Astrocyte of the spinal cord (primary cell): ENCODE measurements at places on chromosomes 3 and 15.
A peak's percentile ranks its signal among the peaks of the same experiment; 100 is the strongest.

GRCh38 chr3:3302964-3303363 lies 123.5 kb upstream of the CRBN start:
- no peak for DNase-seq

DNA sequence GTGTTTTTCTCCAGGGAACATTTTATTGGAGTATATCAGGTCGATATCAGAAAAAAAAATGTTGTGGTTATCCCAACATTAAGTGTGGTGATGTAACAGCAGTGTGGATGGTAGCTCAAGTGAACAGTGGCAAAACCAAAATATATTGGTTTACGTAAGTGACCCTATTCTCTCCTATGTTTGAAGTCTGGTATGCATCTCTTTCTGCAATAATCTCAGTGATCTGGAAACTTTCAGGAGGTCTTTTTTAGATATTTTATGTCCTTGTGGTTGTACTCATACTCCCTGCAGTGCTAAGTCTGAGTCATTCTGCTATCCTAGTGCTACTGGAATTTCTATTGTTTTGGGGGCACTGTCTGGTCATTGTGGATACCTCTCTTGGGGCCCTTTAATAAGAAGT lies 137.9 kb downstream of the SNRPN start:
- DNase-seq: peak; percentile 87

DNA sequence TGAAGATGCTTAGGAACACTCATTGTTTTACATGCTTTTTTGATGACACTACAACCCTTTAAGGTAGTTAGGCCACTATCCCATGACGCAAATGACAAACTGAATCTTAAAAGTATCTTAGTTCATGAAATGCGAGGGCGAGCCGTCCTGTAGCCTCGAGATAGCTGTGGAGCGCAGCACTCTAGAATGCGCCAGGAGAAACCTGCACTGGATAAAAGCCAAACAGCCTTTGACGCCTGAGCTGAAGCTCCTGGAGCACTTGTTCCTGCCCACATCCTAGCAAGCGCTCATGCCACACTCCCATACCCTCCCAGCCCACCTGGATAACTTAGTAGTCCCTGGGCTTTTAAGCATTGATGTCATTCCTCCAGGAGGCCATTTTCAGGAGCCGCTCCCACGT lies 516.9 kb downstream of the GABRG3 start:
- DNase-seq: no peak

DNA sequence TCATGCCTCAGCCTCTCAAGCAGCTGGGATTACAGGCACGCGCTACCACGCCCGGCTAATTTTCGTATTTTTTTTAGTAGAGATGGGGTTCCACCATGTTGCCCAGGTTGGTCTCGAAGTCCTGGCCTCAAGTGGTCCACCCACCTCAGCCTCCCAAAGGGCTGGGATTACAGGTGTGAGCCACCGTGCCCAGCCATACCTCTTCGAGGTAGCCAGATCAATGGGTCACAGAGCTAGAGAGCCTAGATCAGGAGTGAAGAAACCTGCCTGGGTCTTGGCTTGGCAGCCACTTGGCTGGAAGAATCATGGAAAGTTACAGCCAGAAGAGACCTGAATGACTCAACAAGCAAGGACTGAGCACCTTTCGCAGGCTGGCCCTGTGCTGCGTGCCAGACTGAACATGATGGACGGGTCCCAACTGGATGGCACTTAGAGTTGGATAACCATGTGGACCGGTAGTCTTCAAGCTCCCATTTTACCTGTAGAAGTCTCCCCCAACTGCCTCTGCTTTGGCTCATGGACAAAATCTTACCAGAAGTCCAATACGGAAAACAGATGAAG lies 29.7 kb downstream of the GNB5 start:
- DNase-seq: no peak

GRCh38 chr3:42094691-42095391 lies 3.7 kb downstream of the TRAK1 start:
- no peak for DNase-seq

DNA sequence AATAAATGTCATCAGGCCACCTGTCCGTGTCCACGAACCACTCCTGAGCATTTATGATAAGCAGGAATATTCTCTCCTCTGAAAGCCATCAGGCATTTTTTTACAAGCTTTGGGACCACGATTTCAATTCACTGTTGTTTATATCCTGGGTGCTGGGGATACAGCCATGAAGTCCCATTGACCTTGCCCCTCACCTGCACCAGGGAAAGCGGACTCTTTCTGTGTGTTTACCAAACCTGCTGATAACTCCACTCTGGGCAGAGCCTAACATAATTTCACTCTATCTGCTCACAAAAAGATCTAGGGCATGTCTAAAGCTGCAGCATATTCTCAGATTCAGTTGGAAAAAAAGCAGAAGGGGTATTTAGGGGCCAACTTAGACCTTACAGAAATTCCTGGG lies 4.8 kb downstream of the DNASE1L3 start:
- DNase-seq: no peak

GRCh38 chr3:158185711-158186110 lies 75.8 kb downstream of the RSRC1 start:
- no peak for DNase-seq

GRCh38 chr3:195999896-196000295 lies 82.0 kb downstream of the TFRC start:
- no peak for DNase-seq

- DNase-seq: peak; percentile 15
These were observed 614 bp downstream of the CHCHD6 start for GRCh38 chr3:126704494-126705214.

GRCh38 chr3:192825657-192826200 lies 91.9 kb downstream of the MB21D2 start:
- DNase-seq: no peak

- no peak for DNase-seq
These were observed 53.1 kb upstream of the PARL start for GRCh38 chr3:183937601-183938286.

DNA sequence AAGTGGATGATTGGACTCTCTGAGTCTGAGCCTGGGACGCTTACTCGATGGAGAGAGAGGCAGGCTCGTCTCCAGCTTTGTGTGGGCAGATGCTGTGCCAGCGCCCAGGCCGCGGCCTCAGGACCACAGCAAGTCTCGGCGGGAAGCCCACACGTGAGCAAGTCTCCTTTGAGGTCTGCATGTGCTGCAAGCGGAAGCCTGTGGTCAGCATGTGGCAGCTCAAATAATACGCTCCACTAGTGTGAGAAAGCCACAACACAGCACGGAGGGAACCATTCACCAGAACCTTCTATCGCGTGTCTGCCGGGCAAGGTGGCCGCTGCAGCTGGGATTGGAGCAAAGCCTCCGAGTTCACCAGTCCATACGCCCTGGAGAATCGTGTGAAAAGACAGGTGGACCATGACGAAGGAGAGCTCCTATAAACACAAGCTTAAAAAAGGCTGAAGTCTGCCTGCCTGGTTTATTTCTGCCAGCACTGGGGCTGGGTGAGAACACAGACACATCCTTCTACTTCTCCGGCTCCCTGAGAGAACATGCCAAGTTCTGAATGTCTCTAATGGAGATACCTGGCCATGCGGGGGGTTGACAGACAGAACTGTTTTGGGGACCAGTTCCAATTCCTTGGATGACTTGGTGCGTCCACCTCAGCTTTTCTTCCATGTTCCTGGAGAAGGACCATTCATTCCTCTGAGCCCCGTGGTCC lies 82.0 kb upstream of the LRIG1 start:
- peak; percentile 72 for DNase-seq

- DNase-seq: no peak
These were observed 703.7 kb downstream of the NLGN1 start for GRCh38 chr3:174101244-174101643.

DNA sequence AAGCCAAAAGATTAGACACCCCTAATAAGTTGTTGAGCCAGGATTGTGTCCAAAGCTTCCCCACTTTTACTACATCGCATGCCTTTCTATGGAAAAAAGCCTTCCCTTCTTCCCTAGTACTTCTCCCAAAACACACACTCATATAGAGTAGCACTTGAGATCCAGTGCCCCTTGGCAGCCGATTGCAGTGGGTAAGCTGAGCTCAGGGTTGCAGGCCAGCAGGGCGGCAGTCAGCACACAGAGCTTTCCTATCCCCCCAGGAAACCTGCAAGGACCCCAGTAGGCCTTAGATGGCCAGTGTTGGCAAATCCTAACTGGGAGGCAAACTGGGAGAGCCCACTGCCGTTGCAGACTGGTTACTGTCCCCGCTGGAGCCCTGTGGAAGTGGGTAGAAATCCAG lies 75.7 kb upstream of the C15orf39 start:
- DNase-seq: no peak
